Stimulated activated CD4-positive, alpha-beta T cell treated with anti-CD3 and anti-CD28 coated beads, TNF-alpha, amount 100 ng/mL, for 24 hours (primary cell): ENCODE measurements at places on chromosomes 13 and 19.

- peak; percentile 50 for DNase-seq
These were observed 11.9 kb downstream of the PEAK3 start for GRCh38 chr19:2270157-2270422.

DNA sequence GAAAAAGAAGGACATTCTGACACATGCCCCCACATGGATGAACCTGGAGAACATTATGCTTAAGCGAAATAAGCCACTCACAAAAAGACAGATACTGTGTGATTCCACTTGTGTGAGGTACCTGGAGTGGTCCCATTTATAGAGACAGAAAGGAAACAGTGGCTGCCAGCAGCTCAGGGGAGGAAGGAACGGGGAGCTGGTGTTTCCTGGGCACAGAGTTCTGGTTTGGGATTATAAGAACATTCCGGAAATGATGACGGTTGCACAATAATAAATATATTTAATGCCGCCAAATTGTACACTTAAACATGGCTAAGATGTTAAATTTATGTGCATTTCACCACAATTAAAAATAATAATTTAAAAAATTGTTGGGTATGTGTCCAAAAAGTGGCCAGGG lies 33.0 kb downstream of the SERP2 start:
- DNase-seq = no peak

DNA sequence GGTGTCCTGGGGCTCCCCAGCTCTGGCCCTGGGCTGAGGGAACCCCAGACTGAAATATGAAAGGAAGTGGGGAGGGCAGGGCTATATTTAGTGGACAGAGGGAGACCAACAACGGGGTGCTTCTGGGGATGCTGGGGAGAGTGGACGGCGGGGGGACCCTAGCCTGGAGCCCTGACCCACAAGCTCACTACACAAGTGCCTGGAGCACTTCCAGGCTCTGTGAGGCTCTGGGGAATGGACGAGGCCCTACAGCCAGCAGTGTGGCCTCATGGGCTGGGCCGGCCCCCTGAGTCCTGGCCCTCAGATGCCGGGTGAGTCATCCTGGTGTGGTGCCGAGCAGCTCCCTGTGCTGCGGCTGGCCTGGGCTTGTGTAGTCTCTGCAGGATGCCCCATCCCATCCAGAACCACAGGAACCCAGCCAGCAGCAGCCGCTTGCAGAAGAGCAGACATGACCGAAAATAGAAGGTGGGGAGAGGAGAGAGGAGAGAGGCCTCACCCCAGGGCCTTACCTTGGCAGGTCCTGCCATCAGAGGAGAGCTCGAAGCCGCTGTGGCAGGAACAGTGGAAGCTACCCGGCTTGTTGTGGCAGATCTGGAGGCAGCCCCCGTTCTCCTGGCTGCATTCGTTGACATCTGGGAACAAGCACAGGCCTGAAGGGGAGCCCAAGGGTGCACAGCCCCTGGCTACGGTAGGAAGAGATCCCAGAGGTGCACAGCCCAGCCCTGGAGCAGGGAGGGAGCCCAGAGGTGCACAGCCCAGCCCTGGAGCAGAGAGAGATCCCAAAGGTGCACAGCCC lies 26.1 kb downstream of the GAS6 start:
- no peak for DNase-seq

GRCh38 chr19:55493052-55493644 lies 4.9 kb downstream of the SSC5D start:
- DNase-seq = no peak

DNA sequence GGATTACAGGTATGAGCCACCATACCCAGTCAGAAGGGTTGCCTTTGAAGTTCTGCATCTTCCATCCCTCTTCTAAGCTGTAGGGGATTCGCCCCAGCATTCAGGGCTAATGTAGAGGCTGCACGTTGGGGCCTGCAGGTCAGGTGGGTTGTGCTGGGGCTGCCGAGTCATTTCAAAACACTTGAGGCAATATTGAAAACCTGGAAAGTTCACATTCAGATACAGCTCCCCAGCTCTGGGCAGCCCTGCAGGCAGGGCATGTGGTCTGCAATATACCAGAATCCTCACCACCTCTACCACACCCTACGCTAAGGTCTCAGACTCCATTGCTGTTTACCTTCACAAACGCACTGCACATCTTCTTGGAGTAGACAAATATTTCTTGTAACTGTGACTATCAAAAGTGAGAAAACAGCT lies 24.6 kb downstream of the CCNE1 start:
- no peak for DNase-seq

DNA sequence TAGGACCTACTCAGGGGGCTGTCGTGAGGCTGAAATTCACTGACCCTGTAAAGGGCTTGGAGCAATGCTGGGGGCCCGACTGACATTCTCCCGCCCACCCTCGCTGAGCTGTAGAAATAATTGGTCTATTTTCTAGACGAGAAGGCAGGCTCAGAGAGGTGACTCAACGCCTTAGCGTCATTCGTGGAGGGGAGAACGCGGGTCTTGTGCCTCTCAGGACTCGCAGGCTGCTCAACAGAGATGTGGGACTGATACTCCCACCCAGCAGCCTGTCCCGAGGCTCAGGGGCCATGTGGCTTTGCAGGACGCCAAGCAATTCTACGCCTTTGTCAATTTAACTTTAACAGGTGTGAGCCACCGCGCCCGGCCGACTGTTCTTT lies 23.6 kb upstream of the ASPDH start:
- DNase-seq = no peak

- no peak for DNase-seq
These were observed 10.4 kb upstream of the JUND start for GRCh38 chr19:18291590-18292461.

DNA sequence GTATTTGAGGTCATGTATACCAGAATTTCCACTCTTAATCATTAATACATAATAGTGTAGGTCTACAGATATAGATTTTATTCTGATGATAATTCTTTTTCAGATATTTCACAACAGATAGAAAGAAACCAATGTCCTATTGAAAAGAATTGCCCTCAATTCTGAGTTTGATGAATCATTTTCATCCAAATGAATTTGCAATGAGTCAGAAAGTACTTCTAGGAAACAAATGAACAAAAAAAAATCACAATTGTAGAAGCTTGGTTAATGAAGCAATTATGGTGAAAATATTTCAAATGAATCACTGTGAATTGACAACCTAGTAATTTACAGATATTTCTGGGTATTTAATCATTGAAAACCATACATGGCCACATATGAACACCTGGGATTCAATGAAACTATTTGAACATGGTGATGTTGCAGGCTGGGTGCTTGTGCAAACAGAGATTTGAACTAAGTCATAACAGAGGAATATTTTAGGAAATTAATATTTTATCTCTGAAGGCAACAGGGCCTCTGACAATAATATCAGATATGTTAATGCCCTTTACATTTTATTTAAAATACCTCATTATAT lies 360.9 kb downstream of the SLITRK5 start:
- DNase-seq = no peak

GRCh38 chr13:50651922-50652321 lies 191.6 kb downstream of the DLEU7 start:
- no peak for DNase-seq

DNA sequence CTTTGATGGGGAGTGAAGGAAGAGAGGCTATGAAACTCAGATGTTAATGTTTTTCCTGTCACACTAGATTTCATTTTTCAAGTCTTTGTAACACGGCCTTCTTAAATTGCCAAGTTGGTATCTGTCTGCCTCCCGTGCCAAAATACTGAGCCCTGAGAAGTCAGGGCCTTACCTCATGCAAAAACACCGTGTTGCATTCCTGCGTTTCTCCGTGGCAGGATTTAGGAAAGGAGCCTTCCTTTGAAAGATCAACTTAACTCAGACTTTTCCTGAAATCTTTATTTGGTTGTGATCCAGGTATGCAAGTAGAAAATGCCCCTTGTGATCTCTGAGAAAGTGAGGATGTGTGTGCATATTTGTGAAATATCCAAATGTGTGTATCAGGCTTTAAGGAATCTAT lies 1291.0 kb upstream of the SLC10A2 start:
- no peak for DNase-seq

DNA sequence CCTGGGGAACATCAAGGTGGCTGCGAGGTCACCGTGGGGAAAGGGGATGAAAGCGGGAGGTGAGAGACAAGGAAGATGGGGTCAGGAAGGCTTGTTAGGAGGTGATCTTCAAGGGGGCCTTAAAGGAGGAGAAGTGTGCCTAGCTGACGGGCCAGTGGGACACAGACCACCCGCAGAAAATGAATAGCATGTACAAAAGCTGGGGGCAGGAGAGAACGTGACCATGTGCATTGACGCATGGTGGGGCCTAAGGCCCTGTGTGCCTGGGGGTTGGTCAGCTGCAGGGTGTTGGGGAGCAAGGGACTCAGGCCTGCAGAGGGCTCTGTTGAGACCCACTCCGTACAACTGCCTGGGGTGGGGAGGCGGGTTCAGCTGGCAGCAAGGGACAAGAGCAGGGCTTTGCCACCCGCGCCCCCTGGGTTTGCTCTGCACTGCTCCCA lies 5.9 kb downstream of the RAB8A start:
- DNase-seq = no peak

- no peak for DNase-seq
These were observed 314.8 kb upstream of the MAB21L1 start for GRCh38 chr13:35791184-35791851.

GRCh38 chr13:29817604-29818378 lies 32.6 kb downstream of the UBL3 start:
- DNase-seq = no peak

- no peak for DNase-seq
These were observed 145.6 kb downstream of the FLT1 start for GRCh38 chr13:28349371-28349770.

DNA sequence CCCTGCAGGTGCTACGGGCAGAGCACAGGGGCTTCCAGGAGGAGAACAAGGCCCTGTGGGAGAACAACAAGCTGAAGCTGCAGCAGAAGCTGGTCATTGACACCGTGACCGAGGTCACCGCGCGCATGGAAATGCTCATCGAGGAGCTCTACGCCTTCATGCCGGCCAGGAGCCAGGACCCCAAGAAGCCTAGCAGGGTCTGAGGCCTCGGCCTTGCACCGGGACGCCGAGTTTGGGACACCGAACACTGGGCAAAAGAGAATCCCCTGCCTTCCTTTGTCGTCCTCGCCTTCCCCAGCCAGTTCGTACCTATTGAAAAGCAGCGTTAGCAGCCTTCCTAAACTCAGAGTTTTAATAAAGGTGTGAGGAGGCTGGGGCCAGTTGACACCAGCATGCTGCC lies 12.1 kb downstream of the CBY2 start:
- no peak for DNase-seq

GRCh38 chr19:19050104-19050503 lies 13.7 kb upstream of the SLC25A42 start:
- no peak for DNase-seq

DNA sequence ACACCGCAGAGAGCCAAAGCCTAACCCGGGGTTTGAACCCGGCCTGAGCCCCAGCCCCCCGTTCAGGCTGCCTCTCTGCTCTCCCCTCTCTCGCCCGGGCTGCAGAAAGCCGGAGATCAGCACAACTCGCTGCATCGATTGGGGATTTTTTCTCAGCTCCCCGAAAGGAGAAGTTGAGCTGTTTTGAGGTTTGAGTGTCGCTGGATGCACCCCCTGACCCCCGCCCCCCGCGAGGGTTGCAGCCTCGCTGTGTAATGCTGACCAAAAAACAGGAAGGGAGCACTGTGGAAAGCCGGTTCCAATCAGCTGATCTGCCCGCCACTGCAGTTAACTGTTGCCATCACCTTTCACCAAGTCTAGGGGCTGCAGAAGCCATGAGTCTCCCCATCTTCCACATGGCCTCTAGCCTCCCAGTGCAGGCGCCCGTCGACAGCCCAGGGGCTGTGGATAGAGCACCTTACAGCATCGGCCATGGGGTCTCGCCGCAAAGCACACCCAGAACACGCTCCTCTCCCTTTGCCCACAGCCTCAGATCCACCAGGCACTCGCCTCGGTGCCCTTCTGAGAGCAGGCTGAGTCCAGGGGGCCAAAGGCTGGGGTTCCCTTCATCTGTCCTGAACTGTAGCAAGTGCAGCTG lies 34.5 kb downstream of the MYO9B start:
- no peak for DNase-seq

GRCh38 chr19:15769586-15769985 lies 17.9 kb upstream of the OR10H5 start:
- DNase-seq = no peak

DNA sequence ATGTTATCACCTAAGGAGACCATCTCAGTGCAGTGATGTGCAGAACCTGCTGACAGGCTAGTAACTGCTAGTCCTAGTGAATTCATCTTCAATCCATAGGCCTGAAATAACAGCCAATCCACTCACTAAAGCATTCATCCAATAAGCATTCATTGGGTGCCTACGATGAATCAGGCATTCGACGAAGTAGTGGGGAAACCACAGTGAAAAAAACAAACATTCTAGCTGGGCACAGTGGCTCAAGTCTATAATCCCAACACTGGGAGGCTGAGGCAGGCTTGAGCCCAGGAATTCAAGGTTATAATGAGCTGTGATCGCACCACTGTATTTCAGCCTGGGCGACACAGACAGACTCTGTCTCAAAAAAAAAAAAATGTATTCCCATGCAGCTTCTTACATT lies 135.6 kb downstream of the RNF17 start:
- no peak for DNase-seq

GRCh38 chr13:49869519-49869918 lies 66.6 kb downstream of the SPRYD7 start:
- no peak for DNase-seq

DNA sequence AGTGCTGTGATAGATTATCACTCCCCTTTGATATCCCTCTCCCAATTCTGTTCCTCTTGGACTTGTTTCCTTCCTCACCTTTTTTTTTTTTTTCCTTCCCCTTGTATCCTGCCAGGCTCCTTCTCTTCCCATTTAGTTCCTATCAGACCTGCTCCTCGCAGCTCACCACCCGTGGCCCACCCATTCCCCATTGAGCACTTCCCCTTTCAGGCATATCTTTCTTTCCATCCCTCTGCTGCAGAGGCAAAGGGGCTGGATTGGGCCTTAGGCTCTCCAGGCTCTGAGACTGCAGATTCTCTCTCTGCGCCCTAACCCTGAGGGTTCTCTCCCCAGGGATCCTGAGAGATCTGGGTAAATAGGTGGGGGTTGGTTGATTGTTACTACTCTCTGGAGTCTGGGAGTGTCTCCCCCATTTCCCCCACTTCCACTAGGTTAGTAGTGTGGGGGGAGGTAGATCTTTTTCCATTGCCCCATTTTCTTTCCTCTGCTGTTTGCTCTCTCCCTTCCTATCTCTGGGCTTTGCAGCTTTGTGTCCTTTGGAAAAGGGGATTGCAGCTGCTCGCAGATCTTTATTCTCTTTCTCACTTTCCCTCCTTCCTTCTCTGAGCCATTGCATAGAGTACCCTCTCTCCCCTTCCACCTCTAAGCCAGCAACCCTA lies 2.3 kb downstream of the ARHGAP35 start:
- DNase-seq = no peak
